ENCODE measurements at places on chromosomes 7 and 10.

- no peak for DNase-seq
Measured at GRCh38 chr10:121645696-121646095, 47.5 kb upstream of the FGFR2 start.

- no peak for DNase-seq
Measured at GRCh38 chr7:158664406-158664805, 40.2 kb downstream of the NCAPG2 start.

DNA sequence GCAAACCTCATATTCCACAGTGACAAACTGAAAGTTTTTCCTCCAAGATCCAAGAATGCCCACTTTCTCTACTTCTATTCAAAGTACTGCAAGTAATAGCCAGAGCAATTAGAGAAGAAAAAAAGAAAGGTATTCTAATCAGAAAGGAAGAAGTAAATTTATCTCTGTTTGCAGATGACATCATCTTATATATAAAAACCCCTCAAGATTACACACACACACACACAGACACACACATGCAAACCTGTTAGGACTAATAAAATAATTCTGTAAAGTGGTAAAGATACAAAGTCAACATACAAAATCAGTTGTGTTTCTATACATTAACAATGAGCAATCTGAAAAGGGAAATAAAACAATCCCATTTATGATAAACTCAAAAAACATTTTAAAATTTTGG, 44.7 kb upstream of the AASS start:
- no peak for DNase-seq

GRCh38 chr7:67863911-67864310, 867.3 kb downstream of the TYW1 start:
- DNase-seq = no peak

GRCh38 chr7:140586516-140586915, 54.1 kb downstream of the DENND2A start:
- no peak for DNase-seq

DNA sequence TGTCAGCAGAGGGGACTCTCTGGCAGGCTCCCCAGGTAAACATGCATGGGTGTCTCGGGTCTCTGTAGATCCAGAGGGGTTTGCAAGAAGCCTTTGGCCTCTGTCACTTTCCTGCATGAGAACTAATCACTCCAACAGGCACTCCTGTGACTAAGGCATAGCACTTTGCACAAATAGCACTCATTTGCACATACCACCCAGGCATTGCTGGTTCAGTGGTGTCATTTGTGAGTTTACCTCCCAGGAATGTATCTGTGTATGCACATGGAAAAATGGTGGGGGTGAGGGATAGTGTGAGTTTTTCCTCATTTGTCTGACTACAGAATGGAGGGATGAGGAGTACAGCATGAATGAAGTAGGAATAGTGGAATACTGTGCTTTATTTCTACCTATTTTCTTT, 39.5 kb downstream of the CNNM1 start:
- no peak for DNase-seq

GRCh38 chr10:78921895-78922294, 146.9 kb upstream of the ZMIZ1 start:
- no peak for DNase-seq

- DNase-seq = no peak
Measured at GRCh38 chr7:2537981-2538851, 17.1 kb downstream of the BRAT1 start.

- no peak for DNase-seq
Measured at GRCh38 chr10:86770412-86770960, 14.1 kb downstream of the BMPR1A start.

DNA sequence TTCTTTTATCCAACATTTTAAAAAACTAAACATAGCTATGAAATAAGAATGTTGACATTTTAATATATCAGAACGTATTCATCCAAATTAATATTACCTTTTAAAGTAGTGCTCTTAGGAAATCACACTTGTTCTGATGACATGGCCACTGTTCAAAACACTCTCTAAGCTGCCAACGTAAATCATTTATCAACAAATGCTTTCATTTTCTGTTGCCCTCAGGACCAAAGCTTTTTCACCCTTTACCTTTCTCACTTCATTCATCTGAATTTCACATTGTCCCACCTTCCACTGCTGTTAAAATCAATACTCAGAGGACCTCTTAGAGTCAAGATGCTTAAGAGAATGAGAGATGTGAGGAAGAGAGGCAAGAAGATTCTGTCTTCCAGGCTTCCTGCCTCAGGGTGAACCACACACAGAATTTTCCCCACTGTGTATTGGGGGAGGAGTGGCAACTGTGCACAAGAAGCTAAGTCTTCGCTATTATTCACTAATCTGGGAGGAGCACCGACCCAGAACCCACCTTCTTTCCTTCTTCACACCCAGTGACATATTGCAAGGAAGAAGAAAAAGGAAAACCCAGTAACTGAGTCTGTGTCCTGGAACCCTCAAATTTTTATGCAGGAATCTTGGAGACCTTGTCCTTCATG, 21.0 kb downstream of the HIBADH start:
- DNase-seq = no peak

DNA sequence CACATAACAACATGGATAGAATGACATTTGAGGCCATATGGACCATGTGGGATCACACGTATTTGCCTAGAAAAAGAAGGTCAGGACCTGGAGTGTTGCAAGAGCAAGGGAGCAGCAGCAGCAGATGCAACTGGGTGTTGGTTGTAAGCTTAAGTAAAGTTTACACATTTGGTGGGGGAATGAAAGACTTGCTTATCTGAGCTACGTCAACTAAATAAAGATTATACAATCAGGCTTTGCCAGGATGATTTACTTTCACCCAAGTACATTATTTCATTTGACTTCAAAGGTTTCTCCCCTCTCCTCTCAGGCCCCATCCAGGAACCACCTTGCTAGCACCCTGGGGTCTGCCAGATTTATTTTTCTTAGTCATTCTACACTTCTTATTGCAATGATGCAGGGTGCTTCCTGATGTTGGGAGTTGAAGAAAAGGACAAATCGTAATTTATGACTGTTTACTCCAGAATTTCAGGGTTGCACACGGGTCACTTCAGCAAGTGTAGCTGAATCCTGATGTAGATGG, 591.9 kb upstream of the IGFBP3 start:
- DNase-seq = no peak

DNA sequence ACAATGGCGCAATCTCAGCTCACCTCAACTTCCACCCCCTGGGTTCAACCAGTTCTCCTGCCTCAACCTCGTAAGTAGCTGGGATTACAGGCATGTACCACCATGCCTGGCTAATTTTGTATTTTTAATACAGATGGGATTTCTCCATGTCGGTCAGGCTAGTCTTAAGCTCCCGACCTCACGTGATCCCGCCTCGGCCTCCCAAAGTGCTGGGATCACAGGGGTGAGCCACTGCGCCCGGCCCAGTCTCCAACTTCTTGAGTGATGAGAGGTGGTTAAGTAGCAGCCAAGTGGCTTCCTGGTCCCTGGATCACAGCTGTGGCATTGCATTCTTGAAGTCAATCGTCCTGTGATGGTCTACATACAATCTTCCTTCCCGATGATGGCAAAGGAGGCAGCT, 46.1 kb upstream of the NFE2L3 start:
- DNase-seq = no peak

DNA sequence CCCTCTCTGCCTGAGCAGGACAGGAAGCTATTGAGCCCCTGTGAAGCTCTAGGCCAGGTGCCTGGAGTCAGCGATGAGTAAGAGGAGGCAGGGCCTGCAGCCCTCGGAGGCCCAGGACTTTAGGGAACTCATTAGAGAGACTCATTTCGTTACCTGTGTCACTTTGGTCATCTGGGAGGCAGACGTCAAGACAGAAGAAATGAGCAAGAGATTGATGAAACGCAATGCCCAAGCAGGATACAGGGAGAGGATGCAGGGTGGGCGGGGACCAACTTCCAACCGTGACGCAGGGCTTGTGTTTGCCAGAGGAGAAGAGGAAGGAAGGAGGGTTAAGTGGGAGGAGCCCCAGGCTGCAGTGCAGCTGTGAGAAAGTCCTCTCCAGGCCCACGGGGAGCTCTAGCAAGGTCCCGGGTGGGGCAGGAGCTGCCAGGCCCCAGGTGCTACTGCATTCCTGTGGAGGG, 26.4 kb upstream of the GNA12 start:
- DNase-seq = no peak

- DNase-seq = no peak
Measured at GRCh38 chr7:30090111-30090510, 44.7 kb upstream of the MTURN start.

- no peak for DNase-seq
Measured at GRCh38 chr10:45373003-45373575, 927 bp upstream of the ALOX5 start.
